ENCODE measurements at places on chromosomes 7 and 10.

DNA sequence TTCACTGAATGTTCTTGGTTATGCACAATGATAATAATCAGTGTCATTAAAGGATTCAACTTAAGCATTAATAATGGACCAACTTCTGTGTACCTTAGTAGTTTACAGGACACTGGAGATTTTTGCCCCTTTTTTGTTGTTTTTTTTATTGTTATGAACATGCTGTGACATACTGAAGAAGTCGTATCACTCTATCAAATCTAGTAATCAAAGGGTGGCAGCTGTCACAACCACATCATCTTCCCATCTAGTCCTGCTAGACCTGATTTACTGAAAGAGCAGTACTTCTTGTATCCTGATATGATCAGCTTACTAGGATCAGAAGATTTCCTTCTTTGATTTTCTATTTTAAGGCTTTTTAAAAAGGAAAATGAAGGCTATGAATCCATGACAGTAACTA lies 504.6 kb upstream of the CELF2 start:
- DNase-seq: no peak

GRCh38 chr10:132397671-132398565 lies 918 bp downstream of the PWWP2B start:
- DNase-seq: no peak

- peak; percentile 59 for DNase-seq
These were observed 73.3 kb downstream of the PRPF18 start for GRCh38 chr10:13659887-13660550.

GRCh38 chr7:119452401-119452800 lies 820.6 kb upstream of the KCND2 start:
- no peak for DNase-seq

DNA sequence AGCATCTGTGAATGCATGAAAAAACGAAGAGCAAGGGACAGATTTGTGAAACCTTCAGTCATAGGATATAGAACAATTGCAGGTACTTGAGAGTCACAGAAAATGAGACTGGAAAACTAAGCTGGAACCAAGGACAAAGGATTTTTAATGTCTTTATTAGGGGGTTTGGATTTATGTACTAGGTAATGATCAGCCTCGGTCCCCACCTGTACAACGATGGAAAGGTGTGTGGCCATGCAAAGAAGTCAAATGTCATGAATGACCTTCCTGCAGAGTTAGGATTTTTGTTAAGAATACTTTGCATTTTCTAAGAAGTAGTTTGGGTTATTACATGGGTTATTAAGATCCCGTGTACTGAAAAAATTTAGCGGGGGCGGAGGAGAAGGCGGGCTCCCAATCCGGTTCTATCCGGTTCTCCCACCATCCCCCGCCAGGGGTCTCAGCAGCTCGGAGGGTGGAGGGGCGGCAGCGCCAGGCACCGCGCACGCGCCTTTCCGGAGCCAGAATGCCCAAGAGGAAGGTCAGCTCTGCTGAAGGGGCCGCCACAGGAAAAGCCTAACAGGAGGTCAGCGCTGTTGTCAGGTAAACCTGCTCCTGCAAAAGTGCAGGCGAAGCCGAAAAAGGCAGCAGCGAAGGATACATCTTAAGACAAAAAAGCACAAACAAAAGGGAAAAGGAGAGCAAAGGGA lies 327.5 kb upstream of the PLXDC2 start:
- no peak for DNase-seq

DNA sequence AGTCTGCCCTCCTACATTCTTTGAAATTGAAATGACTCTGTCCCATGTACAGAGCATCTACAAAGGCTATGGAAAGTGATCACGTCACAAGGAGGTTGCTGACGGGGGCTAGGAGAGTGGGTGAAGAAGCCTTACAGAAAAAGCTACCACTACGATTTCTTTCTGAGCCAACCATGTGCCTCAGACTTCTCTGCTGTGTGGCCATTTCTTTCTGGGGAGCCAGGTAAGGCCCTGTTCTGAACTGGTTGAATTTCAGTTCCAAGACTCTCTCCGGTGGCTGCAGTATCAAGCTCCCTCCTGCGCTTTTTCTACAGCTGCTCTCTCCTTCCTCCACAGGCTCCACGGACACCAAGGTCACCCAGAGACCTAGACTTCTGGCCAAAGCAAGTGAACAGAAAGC lies 112.5 kb upstream of the PRSS1 start:
- no peak for DNase-seq

GRCh38 chr10:70430493-70431445 lies 10.7 kb downstream of the NODAL start:
- DNase-seq: no peak

GRCh38 chr10:103824281-103824680 lies 31.1 kb downstream of the SH3PXD2A start:
- DNase-seq: no peak

- no peak for DNase-seq
These were observed 99.8 kb downstream of the SND1 start for GRCh38 chr7:127751490-127752448.

GRCh38 chr10:22308390-22308789 lies 7.8 kb upstream of the COMMD3 start:
- no peak for DNase-seq

DNA sequence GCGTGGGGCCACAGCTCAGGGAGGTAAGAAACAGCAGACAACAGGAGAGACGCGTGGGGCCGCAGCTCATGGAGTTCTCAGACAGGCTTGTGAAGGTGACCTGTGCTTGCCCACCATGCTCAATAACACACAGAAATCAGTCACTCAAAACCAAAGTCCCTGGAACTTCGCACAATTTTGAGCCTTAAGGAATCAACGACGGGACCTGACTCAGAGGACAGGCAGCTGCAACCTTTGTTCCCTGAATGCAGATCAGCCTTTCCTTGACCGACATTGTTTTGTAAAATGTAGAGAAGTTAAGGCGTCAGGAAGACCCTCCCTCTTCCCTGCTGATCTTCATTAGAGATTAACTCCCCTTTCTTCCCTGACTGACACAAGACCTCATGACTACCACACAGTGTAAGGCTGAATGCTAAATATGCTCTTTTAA lies 8.5 kb upstream of the KNDC1 start:
- no peak for DNase-seq

DNA sequence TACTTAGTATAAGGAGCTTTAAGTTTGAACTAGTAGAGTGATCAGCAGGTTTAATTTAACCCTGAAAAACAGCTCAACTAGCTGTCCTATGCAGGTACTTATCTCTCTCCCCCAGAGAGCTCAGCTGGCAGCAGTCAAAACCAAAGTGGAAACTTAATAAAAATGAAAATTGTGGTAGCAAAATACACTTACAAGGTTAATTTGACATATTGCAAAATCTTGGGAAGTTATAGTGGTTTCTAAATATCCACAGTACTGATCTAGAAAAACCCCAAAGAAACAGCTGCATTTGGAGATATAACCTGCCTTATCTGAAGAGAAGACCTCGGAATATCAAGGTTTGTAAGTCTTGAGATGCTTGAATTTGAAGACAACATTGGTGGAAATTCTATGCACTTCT lies 269.2 kb downstream of the RNLS start:
- DNase-seq: no peak

GRCh38 chr7:98038731-98039130 lies 48.7 kb upstream of the OCM2 start:
- no peak for DNase-seq

DNA sequence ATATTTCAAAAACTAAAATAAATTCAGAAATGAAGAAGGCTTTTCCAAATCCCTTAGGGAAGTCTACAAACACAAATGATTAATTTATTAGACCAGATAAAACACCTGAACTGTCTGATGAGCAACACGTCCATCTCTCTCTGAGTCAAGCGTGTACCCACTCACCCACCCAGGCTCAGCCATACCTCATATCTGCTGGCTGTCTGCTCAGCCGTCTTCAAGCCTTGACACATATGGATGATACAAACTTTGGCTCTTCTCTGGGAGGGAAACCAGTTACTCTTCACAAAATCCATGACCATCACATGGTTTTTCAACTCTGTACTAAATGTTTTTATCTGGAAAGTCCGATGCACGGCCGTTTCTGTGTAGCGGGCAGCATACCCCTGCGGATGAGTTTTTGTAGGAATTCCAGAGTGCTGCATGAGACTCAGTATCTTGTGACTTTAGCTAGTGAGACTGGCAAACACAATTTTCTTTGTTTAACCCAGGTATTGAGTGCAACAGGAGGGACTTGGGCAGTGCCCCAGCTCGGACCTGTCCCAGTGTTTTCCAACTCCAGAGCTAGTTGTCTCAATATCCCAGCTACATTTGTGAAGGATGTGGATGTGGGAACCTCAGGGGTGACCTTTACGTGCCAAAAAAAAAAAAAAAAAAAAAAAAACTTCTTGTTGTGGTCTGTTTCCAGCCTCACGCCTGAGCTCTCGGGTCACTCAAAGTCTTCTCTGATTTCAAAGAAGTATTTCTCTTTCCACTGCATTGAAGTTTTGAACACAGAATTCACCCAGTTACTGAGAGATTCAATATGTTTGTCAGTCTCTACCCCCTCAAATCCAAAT lies at the start of gene C10orf90:
C10orf90 (minus strand) TSS at position 638 of the 839 bp plus-strand sequence; CDS start at position 425, 213 bp downstream.
- DNase-seq: no peak

GRCh38 chr7:46003896-46004875 lies 83.1 kb upstream of the IGFBP3 start:
- peak; percentile 44 for DNase-seq

GRCh38 chr7:68423356-68423755 lies 1174.9 kb upstream of the AUTS2 start:
- no peak for DNase-seq

DNA sequence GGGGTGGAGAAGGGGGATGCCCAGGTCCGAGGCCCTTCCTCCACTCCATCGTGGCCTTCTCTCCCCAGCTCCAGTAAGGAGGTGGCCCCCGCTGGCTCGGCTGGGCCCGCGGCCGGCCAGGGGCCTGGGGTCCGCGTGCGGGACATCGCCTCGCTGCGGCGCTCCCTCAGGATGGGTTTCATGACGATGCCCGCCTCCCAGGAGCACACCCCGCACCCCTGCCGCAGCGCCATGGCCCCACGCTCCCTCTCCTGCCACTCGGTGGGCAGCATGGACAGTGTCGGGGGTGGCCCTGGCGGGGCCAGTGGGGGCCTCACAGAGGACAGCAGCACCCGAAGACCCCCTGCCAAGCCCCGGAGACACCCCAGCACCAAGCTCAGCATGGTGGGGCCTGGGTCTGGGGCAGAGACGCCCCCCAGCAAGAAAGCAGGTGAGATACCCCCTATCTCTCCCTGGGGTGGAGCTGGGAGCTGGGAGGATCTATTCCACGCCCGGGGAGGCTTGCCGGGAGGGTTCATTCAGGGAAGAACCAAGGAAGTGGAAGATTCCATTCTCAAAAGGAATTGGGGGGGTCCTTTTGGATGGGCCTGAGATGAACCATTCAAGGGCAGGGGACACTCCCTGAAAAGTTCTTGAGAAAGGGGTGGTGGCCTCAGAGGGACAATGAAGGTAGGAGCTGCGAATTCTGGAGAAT lies 3.2 kb downstream of the NYAP1 start:
- no peak for DNase-seq

DNA sequence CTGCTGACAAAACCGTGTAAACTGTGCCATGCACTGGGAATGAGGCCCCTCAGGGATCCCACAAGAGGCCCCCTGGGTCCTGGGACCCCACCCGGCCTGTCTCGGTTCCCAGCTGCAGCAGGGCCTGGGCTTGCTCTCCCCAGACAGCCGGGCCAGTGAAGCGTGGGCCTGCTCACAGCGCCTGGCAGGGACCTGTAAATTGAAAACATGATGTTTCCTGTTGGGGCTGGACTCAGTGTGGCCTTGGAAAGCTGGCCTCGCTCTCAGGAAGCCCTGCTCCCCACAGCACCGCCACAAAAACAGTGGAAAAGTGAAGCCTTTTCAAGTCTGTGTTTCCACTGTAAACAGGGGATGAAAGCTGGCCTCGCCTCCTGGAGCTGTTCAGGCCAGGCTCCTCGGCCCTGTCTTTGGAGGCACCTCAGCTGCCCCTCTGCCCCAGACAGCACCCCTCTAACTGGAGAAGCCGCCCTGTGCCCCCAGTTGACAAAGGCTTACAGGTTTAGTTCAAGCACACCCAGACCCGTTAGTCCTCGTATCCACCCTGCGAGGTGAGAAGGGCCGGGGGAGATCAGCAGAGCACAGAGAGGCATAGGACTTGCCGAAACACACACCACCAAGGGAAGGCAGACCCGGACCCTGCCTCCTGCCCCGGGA lies 108.3 kb downstream of the ZMIZ1 start:
- no peak for DNase-seq

GRCh38 chr10:62992145-62992721 lies 140.9 kb upstream of the NRBF2 start:
- DNase-seq: no peak

DNA sequence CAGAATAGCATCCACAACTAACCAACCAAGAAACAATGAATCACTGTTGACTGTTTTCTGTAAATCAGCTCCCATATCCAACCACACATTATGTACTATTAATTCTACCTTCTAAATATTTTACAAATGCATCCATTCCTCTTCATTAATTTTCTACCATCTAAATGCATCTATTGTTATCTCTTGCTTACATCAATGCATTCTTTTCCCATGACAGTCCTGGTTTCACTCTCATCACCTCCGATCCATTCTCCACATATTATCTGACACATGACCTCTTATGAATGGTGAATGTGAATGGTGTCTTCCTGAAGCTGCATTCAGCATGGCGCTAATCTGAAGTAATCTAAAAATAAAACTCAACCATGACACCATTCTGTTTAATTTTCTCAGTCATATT lies 153.8 kb upstream of the CALCR start:
- DNase-seq: no peak

DNA sequence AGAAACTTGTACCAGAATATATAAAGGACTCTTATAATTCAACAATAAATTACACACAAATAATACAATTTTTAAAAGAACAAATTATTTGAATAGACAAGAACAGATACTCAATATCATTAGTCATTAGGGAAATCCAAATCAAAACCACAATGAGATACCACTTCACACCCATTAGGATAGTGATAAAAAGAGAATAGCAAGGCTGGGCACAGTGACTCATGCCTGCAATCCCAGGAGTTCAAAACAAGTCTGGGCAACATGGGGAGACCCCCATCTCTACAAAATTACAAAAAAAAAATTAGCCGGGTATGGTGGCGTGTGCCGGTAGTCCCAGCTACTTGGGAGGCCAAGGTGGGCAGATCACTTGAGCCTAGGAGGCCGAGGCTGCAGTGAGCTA lies 52.2 kb upstream of the KCNIP2 start:
- DNase-seq: no peak

DNA sequence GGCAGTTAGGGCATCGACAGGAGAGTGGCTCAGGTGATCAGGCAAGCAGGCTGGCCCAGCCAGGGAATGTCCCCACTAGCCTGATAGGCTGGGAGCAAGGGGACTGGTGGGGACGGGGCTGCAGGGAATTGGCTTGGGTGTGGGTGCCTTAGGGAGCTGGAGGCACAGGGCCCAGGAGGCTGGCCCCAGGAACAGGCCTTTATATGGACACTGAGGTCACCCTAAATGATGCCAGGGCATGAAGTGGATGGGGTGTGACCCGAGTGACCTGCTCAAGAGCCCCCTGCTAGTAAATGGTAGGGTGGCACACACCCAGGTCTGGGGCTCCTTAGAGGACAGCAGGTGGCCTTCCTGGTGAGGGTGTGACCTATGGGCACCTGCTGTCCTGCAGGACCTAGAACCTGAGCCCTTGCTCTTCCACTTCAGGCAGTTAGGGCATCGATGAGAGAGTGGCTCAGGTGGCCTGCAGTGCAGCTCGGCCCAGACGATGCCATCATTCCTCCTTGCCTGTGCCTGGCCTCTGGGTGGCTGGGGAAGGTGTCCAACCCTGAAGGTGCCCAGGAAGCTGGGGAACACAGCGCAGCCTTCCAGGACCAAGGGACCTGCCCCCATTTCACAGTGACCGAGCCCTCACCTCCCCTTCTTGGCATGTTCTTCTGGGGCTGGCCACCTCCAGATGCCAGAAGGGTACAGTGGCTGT lies 51.7 kb upstream of the LEP start:
- DNase-seq: no peak
